ENCODE measurements at places on chromosomes 1 and 21.

- no peak for DNase-seq
Measured at GRCh38 chr1:167137793-167138510, 44.1 kb downstream of the STYXL2 start.

DNA sequence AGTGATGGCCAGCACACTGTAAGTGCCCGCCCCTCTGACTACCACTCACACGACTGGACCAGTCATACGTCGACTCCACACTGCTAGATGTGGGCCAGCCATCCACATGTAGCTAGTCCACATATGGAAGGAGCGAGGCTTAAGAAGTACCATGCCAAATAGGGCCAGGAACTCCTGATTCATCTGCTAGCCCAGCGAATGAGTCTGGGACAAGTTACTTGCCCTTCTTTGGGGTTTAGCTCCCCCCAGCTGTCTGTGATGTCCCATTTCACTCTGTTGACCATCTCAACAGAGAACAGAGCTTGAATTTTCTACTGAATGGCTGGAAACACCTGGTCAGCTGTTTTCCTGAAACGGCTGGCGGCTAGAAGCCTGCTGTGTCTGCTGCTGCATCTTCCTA lies 5.8 kb downstream of the CSRP1 start:
- DNase-seq: no peak

DNA sequence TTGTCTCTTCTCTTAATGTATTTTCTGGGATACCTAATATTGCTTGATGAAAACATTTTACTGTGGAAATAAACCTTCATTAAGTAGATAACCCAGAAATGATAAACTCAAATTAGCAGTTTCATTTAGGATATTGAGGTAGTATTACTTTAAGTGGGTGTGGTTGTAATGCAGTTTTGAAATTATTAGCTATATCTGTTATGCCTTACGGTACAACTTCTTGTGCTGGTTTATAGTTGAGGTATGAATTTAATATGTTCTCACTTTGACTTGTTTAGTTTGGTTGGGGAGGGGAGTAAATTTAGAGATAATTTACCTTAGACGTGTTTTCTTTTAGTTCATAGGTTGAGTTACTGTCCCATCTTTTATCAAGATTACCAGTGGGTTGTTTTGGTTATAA lies 111.0 kb downstream of the POU2F1 start:
- DNase-seq: no peak

DNA sequence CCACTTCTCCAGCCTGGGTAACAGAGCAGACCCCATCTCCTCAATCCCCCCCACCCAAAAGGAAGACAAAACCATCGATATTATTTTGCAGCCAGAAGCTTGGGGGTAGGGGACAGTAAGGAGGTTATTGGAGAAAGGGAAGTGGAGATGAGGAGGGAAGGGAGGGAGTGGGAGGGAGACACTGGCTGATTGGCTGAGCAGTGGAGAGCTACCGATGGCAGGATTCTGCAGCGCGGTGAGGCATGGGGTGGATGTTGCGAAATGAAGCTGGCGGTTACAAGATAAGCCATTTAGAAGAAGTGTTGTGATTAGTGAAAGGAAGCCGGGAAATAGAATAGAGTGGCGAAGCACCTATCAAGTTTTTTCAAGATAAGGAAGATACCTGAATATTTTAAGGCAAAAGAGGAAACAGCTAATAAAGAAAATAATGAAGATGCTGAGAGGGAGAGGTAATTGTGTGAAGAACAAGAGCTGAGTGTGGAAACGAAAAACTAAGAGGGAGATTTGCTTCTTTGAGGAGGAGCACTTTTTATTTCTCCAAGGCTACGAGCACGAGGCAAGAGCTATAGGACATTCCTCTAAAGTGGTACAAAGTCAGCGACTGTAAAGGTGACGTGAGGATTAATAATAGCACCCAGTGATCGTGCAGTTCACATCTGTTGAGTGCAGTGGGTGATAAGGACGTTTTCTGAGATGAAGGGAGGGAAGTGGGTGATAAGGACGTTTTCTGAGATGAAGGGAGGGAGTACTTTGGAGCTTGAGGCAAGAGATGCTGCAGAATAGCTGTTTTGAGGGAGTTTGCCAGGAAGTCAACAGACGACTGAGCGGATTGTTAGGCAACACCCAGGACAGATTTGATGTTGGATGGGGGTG lies 103.2 kb upstream of the KIF26B start:
- DNase-seq: peak; percentile 11

DNA sequence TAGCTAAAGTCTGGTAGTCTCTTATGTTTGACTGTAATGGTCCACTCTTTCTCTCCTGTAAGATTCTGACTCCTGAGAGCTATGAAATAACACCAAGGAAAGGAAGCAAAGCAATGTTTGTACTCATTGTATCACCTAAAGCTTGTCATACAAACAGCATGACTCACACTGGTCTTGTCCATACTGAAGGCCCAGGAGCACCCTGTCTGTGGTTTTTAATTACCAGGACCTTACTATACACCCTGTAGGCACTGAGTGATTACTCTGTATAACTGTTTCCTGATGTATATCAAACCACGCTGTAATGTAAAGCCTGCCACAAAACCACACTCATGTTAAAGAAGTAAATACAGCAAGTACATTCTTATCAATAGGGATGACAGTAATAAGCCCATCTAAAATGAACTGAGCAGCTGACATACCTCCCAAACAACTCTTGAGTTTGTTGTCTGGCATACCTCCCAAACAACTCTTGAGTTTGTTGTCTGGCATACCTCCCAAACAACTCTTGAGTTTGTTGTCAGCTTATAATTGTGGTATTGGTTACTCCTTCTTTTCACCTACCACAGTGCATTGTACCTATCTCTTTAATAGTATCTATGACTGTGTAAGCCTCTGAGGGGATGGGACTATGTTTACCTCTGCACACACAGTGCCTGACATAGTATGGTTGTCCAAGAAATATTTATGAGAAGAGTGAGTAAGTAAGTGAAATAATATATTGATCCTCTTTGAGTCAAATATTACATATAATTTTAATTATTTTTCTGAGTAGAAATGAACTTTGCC lies 11.6 kb upstream of the TNFSF18 start:
- no peak for DNase-seq

DNA sequence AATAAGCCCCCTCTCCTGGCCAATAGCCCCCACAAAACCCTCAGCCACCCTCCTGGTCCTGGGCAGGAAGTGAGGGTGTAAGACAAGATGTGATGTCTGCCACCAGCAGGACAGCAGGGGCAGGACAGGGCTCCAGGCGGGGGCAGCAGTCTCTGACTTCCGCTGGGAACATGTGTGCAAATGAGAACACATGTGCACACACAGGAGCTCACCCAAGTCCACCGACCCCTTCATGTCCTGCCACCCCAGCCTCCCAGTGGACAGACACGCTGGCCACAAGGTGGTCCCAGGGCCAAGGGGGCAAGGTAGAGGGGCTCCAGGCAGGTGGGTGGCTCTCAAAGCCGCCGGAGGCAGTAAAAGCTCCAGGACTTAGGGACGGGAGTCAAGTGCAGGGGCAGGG lies 60.1 kb downstream of the KCNAB2 start:
- no peak for DNase-seq

DNA sequence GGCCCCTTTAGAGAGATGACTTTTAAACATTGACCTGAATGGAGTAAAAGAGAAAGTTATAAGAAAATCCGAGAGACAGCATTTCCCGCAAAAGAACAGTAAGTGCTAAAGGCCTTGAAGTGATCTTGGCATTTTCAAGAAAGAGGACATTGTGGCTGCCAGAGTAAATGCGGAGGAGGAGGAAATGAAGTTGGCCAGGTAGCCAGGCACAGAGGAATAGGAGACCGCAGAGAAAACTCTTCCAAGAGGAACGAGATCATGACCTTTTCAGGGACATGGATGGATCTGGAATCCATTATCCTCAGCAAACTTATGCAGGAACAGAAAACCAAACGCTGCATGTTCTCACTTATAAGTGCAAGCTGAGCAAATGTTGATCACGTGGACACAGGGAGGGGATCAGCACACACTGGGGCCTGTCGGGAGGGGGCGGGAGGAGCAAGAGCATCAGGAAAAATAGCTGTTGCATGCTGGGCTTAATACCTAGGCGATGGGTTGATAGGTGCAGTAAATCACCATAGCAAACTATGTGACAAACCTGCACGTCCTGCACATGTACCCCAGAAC lies 49.7 kb downstream of the EEIG2 start:
- DNase-seq: peak; percentile 86

DNA sequence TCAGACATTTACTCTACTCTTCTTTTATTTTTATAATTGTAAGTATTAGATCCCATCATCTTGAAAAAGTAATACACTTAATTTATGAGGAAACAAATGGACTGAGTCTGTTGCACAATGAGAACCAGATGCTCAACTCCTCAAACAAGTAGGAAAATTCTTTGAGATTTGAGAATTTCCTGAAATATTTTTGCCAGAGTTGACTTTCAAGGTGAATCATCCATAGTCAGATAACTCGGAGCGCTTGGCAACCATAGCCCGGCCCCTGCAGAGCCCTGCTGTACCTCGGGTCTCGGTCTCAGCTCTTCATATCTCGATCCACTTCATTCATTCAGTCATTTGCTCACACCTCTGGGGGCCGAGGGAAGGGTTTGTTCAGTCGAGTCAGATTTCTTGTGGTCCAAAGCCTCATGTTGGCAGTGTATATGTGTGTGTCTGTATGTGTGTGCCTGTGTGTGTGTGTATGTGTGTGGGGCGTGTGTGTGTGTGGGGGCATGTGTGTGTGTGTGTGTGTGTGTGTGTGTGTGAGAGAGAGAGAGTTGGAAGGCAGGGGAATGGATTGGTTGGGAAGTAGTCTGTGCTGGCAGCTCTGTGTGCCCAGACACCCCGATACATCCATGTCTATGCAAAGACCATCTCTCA lies 18.1 kb upstream of the PCP4 start:
- no peak for DNase-seq

GRCh38 chr1:115088871-115089419 lies 358 bp downstream of the TSPAN2 start:
- DNase-seq: peak; percentile 27

DNA sequence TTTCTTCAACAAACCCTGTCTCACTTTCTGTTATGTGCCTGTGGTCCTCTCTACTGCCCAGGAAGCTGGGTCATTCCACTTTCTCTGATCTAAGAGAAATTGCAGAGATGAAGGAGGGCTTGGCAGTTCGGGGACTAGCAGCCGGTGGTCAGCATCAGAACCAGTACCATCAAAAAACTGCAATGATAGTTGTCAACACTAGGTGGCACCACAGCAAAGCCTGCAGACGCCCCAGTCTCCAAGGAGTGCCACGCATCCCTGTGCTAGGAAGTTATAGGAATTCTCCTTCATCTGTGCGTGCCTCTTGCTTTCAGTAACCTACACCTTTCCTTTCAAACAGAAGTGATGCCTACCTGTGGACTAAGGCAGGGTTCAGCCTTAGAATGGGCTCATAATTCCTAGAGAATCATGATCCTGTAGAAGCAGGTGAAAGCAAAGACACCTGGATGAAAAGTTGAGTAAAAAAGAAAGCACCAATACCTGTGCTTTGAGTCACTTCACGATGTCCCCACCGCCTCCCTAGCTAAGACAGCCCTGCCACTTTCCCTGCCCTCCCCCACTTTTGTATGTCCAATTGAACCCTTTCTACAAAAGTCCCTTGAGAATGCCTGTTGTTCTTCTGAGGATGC lies 129.2 kb downstream of the ADAMTS1 start:
- DNase-seq: peak; percentile 7

GRCh38 chr1:150619576-150620509 lies 9.6 kb downstream of the ENSA start:
- peak; percentile 11 for DNase-seq

GRCh38 chr1:58256546-58256945 lies 290.0 kb downstream of the OMA1 start:
- DNase-seq: no peak

- DNase-seq: no peak
Measured at GRCh38 chr1:200039849-200040474, 12.5 kb downstream of the NR5A2 start.

GRCh38 chr1:232339073-232339472 lies 290.9 kb downstream of the SIPA1L2 start:
- DNase-seq: no peak

DNA sequence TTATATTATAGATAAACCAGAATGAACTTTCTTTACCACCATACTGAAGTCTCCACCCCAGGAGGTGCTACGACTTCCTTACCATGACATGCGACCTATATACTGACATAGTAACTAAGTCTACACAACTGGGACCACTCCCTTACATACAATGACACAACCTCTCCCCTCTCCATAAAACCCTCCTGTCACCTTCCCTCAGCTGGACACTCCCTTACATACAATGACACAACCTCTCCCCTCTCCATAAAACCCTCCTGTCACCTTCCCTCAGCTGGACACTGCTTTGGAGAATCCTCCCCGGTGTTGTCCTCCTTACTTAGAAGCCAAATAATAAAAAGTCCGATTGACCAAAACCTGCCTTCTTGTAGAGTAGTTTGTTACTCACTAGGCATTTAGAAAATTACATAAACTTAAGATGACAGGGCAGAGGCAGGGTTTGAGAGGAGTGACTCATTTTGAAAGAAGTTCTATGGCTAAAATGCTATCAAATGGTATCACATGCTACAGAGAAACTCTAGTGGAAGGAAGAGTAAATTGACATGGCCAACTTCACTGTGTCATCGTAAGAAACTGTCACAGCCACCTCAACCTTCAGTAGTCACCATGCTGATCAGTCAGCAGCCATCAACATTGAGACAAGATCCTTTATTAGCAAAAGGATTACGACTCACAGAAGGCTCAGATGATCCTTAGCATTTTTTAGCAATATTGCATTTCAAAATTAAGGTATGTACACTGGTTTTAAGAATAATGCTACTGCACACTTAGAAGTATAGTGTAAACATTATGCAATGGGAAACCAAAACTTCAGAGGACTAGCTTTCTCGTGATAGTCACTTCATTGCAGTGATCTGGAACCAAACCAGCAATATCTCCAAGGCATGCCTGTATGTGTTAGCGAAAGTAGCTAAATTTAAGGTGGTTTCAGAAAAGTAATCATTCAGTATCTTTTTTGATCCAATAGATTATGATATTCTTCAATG lies 56.4 kb downstream of the AHCTF1 start:
- no peak for DNase-seq

GRCh38 chr1:207499573-207499972 lies 3.6 kb downstream of the CR1 start:
- DNase-seq: peak; percentile 89

DNA sequence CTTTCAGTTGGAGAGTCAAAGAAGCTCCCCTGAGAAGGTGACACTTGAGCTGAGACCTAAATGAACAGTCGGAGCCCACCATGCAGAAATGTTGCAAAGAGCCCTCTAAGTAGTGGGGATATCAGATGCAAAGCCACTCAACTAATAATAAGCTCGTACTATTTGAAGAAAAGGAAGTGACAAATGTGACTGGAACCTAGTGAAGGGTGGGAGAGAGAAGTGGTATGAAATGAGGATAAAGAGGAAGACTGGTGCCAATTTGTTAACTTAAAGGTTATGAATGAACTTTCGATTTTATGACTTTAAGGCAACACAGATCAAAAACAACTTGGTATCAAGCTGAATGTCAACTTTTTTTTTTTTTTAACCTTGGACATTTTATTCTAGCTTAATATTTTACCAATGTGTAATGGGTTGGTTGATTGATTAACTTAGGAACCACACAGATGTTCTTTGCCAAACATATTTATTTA lies 14.7 kb downstream of the LYPLAL1 start:
- DNase-seq: no peak

- DNase-seq: peak; percentile 69
Measured at GRCh38 chr1:206663832-206664652, 20.7 kb upstream of the MAPKAPK2 start.

- no peak for DNase-seq
Measured at GRCh38 chr1:54846301-54846700, 40.7 kb downstream of the DHCR24 start.

GRCh38 chr1:195785830-195786229 lies 822.4 kb downstream of the KCNT2 start:
- no peak for DNase-seq

- no peak for DNase-seq
Measured at GRCh38 chr1:2381741-2382620, 9.4 kb downstream of the MORN1 start.

- DNase-seq: no peak
Measured at GRCh38 chr1:53725238-53725689, 13.7 kb downstream of the GLIS1 start.

All from NCI-H510A treated with DMSO at 0.1 percent for 48 hours (cell line).